ENCODE measurements at places on chromosomes 3 and 15.

GRCh38 chr3:158249183-158249582, 139.3 kb downstream of the RSRC1 start:
- DNase-seq, result no peak

- no peak for DNase-seq
These were observed 8.7 kb downstream of the SLC27A2 start for GRCh38 chr15:50190723-50191122.

DNA sequence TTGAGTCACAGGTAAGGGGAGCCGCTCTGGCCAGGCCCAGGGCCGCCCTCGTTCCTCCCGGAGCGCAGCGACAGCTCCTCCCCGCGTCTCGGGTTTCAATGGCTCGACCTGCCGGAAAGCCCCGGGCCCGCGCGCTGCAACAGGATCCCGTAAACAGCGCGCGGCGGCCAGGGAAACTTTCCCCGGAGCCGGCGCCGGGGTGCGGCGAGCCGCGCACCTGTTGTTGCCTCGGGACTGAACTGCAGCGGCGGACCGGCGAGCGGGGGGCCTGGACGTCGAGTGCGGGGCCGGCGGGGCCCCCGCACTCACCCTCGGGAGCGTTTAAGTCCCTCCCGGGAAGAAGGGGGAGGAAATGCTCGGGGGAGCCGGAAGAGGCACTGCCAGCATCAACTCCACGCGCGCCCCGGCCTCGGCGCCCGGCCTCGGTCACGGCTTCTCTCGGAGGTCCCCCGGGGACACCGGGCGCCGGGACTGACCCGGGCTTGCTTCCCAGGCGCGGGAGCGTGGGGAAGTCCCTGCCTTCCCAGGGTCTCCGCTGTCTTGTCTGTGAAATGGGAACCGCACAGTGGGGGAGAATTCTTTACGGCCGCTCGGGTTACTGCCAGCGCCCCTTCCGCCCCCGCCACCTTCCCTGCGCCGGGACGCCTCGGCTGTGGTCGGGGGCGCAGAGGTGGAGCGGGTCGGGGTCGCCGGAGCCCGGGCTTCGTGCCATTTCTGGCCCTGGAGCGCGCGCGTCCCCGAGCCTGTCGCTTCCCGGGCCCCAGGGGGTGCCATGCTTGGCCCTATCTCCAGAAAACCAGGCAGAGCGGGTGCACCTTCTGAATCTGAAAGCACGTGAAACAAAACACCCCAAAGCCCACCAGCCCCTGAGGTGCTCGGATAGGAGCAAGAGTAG, 7.5 kb upstream of the PGPEP1L start:
- peak; percentile 42 for DNase-seq

- no peak for DNase-seq
These were observed 296.5 kb downstream of the ZIC1 start for GRCh38 chr3:147705651-147706051.

DNA sequence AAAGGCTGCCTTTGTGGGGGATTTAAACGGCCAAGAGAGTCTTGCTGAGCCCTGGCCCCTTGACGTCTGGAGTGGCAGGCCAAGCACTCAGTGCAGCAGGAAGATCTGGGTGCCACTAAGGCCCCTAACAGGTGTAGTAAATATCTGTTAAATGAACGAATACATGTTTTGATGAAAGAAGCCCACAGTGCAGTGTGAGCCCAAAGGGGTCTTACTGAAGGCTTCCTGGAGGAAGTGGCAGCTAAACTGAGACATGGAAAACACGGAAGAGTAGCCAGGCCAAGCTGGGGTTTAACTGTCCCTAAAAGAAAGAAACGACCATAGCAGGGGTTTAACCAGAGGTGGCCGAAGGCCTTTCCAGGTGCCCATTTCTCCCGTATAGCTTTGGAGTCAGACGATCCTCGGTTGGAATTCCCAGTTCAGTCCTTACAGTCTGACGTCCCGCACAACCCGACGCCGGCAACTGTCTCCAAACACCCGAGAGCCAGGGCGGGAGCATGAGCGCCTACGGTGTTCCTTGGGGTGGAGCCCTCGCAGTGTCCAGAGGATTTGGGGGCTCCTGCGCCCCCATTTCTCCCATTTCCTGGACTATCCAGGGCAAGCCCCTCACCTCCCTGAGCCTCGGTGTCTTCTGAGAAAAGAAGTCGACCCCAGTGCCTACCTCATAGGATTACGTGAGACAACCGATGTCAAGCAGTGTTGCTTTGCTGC, 910 bp upstream of the ABHD6 start:
- DNase-seq, result no peak

- DNase-seq, result no peak
These were observed 691.3 kb upstream of the NR2F2 start for GRCh38 chr15:95639208-95639607.

- DNase-seq, result no peak
These were observed 20.2 kb upstream of the CFAP161 start for GRCh38 chr15:81113861-81114291.

- no peak for DNase-seq
These were observed 99.8 kb upstream of the HERC1 start for GRCh38 chr15:63933522-63933921.

DNA sequence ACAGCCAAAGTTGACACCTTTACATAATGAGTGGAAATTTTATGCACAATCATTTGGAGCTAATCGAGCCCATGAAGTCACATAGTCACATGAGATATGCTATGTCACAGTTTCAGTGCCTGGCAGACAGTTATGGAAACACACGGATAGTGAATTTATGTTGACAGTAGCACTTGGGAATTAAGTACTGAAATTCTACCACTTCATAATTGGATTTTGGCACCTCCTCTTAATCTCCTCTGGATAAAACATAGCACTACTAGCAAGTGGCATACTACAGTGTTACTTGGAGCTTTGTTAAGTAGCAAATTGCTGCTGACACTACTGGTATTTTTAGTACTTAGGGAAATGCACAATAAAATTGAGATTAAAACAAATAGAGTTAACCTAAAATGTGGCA, 1679.4 kb downstream of the OTOL1 start:
- DNase-seq, result no peak

- no peak for DNase-seq
These were observed 9.2 kb downstream of the ASB14 start for GRCh38 chr3:57283334-57283733.

DNA sequence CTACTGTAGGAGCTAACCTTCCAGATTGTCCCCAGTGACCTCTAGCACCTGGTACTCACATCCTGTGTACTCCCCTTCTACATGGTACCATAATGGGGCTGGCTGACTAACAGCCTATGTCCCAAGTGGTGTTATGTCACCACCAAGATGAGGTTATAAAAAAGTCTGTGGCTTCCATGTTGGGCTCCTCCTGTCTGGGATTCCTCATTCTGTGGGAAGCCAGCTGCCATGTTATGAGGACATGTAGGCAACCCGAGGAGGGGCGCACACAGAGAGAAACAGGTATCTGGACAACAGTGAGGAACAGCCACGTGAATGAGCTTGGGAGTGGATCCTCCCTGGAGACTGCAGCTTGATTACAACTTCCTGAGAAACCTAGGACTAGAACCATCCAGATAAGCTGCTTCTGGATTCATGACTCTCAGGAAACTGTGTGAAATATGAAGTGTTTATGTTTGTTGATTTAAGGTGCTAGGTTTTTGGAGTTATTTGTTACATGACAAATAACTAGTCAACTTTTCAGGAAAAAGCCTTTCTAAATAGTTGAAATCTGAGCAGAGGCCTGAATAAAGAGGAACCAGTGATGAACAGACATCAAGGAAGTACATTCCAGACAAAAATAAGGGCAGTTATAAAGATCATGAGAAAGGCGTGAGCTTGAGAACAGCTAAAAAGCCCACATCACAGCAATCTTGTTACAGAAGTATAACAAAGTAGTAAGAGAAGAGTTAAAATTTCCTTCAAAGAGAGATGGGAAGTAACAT, 21.7 kb downstream of the GOLIM4 start:
- no peak for DNase-seq

DNA sequence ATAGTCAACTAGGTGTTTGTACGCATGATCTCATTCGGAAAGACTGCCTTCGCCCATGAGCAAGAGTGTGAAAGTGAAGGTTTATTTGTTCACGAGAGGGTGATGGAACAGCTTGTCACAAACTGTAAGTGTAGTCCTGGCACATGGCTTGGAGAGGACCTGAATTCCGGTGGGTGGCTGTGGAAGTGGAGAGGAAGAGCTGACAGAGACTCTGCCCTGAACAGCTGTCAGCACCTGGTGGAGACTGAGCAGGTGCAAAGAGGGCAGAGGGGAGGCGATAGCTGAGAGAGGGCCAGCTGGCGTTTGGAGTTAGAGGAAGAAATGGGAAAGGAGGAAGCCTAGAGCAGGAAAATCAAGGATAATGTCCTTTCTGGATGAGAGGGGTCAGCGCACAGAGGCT, 155.7 kb downstream of the EEFSEC start:
- DNase-seq, result no peak

- DNase-seq, result no peak
These were observed 283.1 kb downstream of the XXYLT1 start for GRCh38 chr3:194987571-194988494.

- no peak for DNase-seq
These were observed 11.5 kb upstream of the IGDCC4 start for GRCh38 chr15:65434201-65434600.

DNA sequence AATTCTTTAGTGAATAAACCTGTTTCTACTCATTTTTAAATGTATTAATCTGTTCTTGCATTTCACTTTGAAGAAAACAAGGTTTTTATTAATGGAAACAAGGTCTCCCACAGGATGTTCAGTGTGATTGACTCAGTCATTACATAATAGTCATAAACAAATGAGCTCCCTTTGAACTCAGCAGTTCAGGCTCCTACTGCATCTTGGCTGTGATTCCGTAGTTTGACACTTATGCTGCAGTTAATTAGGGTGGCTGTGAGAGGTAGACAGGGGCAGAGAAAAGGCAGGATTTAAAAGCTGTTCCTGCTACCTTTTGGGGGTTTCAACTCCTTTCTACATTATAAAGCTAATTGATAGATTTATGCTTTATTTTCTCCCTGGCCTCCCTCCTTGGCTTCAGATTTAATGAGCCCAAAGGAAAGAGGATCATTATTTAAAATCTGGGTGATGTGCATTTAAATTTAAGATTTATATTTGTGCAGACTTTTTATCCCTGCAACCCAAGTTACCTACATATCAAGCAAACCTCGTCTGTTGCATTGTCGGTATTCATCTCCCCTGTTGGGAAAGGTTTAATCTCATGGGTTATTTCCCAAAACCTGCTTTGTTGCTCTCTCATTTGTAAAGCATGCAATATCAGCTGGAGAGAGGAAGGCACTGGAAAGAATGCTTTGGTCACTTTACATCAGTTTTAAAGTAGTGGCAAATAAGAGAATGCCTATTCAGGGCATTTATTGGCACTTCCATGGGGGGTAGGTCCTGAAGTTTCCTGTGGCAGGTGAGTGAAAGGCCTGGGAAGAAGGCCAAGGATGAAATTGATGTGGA, 345.0 kb upstream of the NR2E3 start:
- no peak for DNase-seq

- no peak for DNase-seq
These were observed 82.7 kb downstream of the IGF1R start for GRCh38 chr15:98730860-98731711.

- DNase-seq, result no peak
These were observed 44.0 kb upstream of the HERC1 start for GRCh38 chr15:63877713-63878271.

- DNase-seq, result no peak
These were observed 32.7 kb downstream of the PLD1 start for GRCh38 chr3:171777596-171777995.

DNA sequence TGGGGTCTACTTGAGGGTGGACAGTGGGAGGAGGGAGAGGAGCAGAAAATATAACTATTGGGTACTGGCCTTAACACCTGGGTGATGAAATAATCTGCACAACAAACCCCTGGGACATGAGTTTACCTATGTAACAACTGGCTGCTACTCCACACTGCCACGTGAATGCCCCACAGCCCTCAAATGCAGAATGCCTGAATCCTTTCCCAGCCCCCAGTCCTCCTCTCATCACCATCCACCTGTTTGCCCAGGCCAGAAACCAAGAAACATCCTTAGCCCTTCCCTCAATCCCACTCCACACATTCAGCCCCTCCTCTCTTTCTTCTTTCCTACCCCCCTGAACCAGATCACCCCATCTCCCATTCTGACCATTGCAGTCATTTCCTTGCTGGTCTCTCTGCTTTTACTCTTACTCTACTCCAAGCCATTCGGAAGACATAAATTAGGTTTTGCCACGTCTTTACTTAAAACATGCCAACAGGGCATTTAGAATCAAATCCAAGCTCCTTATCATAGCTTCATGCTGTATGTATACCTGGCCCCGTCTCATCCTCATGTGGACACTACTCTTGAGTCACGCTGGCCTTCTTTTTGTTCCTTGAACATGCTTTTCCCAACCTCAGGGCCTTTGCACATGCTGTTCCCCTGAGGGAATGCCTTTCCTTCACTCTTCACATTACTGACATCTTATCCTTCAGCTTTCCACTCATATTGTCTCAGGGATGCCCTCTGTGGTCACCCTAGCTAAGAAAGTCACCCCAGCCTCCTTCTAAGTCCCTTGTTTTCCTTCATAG, 137.5 kb upstream of the ABHD17C start:
- no peak for DNase-seq

DNA sequence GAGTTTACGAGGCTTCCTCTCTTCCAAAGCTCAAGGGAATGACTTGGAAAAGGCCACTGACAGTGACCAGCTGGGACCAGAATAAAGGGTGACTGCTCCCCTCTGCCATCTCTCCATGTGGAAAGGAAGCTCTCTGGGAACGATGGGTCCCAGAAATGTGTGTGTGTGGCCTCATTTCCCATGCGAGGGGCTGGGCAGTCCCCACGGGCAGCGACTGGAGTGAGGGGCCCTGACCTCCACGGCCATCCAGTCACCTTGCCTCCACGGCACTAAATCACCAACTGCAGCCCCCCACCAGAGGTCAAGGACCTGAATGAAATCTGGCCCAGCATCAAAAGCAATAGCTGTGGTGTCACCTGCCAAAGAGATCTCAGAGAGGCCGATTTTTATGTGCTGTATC, 29.6 kb downstream of the RGMA start:
- DNase-seq, result no peak

DNA sequence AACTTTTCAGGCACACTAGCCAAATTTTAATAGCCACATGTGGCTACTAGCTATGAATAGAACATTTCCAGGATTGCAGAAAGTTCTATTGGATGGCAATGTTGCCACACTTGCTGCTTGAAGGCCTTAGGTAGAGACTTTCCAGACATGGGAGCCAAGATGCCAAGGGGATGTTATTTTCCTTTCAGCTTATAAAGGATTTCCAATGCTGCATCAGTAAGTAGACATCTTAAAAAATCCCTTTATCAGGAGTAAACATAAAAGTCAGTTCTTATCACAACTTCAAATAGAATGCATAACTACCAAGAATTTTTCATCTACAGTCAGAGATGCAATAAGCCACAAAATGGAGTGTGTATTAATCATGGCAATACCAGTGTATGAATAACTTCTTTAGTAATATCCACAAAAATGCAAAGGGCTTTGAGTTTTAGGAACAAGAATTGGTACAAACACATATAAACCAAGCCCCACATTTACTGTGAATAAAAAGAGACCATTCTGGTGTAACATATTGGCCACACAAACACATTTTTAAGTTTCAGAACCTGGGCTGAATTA, 457.1 kb upstream of the ADAMTS9 start:
- no peak for DNase-seq
